Urothelium cell line (cell line): ENCODE measurements at places on chromosomes 12 and 14.

- no peak for DNase-seq
Measured at GRCh38 chr14:59241121-59241520, 52.7 kb downstream of the DAAM1 start.

GRCh38 chr14:95258754-95259593 is 60.7 kb downstream of the CLMN start:
- no peak for DNase-seq

DNA sequence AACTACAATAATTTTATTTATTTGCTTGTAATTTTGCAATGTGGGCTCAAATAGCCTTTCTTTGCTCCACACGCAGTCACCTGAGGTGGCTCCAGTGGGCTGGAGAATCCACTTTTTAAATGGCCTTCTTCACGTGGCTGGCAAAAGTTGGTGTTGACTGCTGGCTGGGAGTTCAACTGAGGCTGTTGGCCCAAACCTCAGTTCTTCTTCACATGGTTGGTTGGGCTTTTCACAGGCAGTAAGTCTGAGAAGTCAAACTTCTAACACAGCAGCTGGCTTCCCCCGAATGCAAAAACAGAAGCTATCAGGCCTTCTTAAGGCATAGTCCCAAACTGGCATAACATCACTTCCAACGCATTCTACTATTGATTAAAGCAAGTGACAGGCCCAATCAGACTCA is 2.1 kb upstream of the OXA1L start:
- no peak for DNase-seq

DNA sequence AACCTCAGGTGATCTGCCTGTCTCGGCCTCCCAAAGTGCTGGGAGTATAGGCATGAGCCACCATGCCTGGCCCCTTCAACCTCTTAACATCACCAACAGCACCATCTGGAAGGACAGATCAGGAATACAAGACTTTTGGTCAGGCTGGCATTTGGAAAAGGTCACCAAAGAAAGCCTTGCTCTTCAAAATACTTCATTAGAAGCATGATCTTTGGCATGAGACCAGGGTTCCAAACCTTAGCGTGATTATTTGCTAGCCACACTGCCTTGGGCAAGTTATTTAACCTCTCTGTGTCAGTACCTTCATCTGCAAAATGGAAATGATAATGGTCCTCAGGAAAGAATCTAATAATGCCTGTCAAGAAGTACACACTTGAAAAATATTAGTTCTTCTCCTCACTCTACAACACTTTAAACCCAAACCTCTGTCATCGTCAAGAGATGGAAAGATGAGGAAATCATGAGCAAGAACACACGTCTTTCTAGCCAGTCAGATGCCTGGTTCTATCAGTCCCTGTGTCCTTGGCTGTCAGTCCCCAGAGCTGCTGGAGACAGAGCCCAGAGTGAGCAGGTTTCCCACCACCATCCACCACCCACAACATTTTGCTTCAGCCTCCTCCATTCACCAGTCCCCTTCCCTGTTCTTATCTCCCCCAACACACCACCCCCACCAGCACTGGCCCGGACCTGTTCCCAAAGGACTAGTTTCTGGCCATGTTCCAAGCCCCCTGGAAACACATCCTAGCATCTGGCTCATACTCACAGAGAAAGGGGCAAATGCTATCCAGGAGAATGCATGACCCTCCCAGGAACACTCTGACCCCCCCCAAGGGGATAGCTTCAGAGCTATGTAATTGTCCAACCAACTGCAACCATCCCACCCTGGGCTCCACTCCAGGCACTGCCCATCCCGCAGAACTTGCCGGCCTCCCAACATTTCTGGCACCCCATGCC is 2.0 kb downstream of the ADCY6 start:
- no peak for DNase-seq

GRCh38 chr12:79841248-79841877 is 93.5 kb downstream of the PPP1R12A start:
- DNase-seq, result no peak

DNA sequence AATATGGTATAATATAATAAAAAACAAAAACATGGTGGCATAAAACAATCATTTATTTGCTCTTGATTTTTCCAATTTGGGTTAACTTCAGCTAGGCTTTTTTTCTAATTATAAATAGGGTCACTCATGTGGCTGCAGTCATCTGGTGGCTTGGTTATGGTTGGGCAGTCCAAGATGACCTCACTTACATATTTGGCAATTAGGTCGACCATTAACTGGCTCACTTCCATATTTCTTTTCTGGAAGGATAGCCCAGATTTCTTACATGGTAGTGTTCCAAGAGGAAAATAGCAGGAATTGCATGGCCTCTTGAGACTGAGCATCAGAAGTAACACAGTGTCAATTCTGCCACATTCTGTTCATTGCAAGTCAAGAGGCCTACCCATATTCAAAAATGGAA is 153.4 kb downstream of the FUT8 start:
- DNase-seq, result no peak

DNA sequence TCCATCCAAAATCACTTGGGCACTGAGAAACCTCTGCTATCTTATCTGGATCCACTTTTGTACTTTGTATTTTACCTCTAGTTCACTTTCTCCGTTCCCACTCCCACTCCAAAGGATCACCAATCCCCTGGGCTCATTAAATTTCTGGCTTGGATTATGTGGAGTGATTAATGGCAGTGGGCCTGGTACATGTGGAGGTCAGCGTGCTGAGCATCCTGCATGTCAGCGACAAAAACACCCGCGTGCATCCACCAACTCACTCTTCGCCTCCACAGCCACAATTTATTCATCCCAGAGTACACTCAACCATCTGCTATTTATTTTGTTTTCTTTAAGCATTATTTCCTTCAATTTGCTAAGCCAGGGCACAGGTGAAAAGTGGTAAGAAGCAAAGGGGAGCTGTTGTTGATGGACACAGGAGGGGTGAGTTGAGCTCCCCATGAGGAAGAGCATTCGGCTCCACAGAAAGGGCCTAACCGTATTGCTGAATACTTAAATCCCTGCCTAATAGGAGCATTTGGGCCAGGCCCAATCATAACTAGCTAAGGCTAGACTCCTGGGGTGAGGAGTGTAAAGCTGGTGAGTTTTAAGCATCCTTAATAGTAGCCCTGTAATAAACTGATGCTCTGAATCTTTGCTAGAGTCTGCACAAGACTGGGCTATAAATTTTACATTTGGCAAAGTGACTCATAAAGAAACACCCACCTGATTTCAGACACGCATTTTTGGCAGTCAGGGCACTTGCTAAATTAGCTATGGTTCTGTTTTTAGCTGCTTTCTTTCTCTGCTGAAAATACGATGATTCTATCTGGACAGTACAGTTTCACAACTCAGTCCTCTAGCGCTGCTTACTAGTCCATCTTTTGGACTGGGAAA is 137.8 kb downstream of the SLC25A21 start:
- DNase-seq, result peak; percentile 27

DNA sequence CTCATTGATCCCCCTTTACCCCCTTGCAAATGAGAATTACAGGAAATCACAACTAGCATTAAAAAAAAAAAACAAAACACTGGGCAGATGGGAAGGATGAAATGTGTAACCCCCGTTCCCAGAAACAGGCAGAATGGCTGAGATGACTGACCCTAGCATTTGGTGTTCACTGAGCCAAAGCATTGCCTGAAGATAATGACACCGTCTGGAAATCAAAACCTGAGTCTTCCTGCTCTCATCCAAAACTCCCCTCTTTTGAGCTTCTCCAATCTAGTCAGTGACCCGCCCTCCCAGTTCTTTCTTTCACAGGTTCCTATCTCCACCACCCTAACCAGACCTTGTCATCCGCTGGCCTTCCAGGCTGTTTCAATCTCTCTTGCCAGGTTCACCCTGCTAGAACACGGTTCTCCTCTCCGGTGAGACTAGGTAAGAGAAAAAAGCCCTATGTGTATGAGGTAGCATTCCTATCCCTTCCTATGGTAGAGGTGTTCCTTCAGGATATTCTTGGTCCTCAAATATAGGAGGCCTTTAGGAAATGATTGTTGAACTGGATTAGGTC is 21.3 kb downstream of the SUSD6 start:
- no peak for DNase-seq

DNA sequence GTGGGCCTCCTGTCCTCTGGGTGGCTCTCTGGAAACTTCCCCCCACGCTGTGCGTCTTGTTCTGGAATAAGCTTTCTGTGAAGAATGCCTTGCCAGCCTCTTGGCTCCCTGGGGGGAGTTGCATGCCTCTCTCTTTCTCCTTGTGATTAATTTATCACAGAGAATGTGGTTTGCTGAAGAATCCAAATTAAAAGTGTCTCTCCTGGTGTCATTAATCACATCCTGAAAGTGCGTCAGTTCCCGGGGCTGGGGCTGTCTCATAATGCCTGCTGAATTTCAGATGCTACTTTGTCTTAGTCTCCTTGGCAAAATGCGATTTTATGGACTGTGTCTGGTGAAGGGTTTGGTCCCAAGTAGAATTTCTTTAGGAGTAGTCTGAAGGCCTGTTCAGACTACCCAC is 787.7 kb upstream of the TMEM132C start:
- no peak for DNase-seq

DNA sequence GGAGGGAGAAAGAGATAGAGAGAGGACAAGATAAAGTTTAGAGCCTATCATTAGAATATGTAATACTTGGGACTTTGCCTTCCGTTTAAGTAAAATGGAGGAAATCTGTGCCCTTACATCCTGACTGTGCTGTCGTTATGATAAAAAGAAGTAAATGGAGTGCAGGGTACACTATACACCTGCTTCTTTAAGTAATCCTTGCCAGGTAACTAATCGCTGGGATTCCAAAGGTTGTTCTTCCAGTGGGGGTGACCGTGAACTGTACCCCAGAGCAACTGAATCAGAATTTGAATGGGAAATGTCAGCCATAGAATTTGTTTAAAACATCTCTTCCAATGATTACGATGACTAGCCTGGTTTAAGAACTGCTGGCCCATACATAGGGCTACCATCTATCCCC is 126.1 kb upstream of the EEA1 start:
- no peak for DNase-seq

- no peak for DNase-seq
Measured at GRCh38 chr14:102898776-102899515, 23.5 kb upstream of the AMN start.

- DNase-seq, result peak; percentile 75
Measured at GRCh38 chr12:6563448-6564050, 4.5 kb downstream of the NOP2 start.

DNA sequence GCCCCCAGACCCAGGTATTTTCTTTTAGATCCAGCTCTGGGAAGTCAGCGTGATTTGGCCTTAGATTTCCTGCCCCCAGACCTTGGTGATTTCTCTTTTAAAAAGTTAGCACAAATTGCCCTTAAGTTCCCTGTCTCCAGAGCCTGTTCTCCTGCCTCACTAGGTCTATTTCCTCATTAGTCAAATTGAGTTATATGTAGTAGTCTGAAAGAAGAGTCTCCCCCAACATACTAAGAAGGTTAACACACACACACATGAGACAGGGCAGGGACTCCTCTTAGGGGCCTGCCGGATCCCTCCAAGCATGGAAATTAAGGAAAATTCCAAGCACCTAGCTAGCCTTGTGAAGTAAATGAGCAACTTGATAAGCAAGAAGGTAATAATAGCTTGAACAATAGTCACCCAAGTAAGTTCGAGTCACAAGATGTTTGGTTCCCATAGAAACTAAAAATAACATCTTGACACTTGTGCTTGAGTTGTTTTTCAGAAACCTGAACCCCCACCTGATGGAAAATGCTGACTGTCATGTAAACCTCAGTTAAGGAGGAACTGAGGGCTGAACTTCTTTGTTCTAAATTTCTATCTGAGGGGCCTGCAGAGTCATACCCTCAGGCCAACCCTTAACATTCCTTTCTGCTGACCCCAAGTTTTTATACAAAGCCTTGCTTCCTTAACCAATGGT is 51.6 kb downstream of the CAND1 start:
- no peak for DNase-seq

GRCh38 chr12:96698521-96698920 is 208.5 kb upstream of the NEDD1 start:
- no peak for DNase-seq

DNA sequence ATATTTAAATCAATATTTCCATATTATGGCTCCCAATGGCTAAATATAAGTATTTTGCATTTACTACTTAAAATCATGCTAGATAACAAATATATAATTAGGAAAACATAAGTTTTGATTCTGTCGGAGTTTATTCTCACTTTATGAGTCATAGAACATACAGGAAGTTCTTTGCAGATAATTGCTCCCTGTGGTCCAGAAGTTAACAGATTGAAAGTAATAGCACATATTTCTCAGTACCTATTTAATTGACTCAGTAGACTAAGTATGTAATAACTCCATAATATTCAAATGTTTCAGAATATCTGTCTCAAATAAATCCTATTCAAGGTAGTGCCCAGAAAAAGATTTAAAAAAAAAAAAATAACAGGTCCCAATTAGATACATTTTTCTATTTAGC is 806.0 kb upstream of the ATXN7L3B start:
- no peak for DNase-seq

DNA sequence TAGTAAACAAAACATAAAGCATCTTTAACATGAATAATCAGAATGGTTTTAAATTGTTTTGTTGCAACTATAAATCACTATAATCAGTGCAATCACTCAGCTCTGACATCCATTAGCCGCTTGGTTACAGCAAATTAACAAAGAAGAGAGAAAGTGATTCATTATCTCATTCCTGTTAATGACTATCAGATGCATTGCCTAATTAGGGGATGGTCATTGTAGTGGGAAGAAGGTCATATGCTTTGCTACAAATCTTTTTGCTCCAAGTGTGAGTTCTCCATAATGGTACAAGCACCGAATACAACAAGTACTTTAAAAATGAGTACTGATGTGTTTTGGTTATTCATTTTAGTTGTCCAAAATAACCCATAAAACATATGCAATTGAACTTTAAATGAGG is 272.0 kb downstream of the AKAP6 start:
- no peak for DNase-seq

GRCh38 chr12:123877968-123878367 is 94.7 kb downstream of the CCDC92 start:
- no peak for DNase-seq

DNA sequence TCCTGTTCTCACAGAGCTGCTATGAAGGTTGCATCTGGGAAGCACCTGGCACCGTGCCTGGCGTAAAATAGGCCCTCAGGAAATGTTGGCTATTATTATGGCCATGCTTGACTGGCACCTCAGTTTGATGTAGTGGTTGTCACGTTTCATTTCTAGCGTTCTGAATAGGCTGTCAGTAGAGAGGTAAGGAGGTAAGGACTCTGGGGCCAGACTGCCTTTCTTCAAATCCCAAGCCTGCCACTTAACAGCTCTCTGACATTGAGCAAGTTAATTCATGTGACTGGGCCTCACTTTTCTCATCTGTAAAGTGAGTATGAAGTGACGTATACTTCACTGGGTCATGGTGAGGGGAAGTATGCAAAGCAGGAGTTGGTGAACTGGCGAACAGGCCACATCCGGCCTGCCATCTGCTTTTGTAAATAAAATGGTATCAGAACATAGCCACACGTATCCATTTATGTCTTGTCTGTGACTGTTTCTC is 196.2 kb downstream of the CACNA1C start:
- DNase-seq, result no peak

- no peak for DNase-seq
Measured at GRCh38 chr12:76375470-76375869, 27.3 kb upstream of the BBS10 start.

DNA sequence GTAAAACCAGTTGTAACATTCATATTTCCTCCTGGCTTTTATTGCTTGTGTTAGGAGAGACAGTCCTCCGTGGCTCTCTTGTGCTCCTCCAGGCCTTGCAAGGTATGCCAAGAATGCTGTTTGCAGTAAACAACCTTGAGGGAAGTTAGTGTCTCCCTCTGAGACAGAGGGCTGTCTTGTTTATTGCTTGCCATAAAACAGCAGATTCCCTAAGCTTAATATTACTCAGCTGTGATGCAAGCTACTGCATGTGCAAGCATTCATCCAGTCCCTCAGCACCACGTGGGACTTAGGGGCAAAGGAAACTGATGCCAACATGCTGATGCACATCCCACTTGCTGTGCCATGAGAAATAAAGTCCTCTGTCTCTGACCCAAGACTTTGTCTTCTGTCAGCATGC is 6.6 kb downstream of the POMT2 start:
- no peak for DNase-seq
